ENCODE measurements at places on chromosomes 1 and 21.

GRCh38 chr21:16605597-16605996 is 875.8 kb downstream of the USP25 start:
- DNase-seq = no peak

DNA sequence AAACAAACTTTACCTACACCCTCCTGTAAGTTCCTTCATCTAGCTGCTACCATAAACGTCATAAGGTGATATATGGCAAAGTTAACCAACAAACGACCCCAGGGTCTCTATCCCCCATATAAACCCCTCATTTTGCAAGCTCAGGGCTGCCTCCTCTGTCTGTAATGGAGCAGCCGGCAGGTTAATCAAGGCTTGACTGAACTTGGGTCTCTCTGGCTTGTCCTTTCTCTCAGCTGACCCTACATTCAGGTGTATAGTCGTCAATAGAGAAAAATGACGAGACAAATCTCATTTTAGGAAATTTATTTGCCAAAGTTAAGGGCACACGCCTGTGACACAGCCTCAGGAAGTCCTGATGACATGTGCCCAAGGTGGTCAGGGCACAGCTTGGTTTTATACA is 67.4 kb downstream of the WDR4 start:
- DNase-seq = no peak

DNA sequence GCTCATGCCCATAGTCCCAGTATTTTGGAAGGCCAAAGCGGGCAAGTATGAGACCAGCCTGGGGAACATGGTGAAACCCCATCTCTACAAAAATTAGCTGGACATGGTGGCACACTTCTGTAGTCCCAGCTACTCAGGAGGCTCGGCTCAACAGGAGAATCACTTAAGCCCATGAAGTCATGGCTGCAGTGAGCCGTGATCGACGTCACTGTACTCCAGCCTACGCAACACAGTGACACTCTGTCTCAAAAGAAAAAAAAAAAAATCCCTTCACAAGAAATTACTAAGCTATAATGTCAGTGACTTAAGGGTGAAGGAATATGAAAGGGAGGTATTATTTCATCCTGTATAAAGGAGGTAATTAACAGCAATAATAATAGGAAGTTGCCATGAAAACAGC is 99.8 kb downstream of the ACBD6 start:
- no peak for DNase-seq

DNA sequence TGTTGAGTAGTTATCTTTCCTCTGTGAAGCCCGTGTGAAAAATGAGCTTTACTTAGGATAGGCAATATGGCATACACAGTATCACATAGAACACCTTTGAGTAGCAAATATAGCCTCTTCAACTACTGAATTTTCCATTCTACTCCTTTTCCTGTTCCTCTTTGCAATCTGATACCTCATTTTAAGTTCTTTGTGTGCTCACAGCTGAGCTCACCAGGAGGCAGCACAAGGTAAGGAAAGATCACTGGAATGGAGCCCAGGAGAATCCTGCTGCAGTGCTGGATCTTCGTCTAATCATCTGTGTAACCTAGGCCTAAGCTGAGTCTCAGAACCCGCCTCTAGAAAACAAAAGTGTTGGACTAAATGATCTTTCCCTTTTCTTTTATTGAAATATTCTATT is 171.0 kb downstream of the LRRC40 start:
- DNase-seq = no peak

- DNase-seq = no peak
These were observed 18.7 kb upstream of the LBR start for GRCh38 chr1:225446595-225446960.

DNA sequence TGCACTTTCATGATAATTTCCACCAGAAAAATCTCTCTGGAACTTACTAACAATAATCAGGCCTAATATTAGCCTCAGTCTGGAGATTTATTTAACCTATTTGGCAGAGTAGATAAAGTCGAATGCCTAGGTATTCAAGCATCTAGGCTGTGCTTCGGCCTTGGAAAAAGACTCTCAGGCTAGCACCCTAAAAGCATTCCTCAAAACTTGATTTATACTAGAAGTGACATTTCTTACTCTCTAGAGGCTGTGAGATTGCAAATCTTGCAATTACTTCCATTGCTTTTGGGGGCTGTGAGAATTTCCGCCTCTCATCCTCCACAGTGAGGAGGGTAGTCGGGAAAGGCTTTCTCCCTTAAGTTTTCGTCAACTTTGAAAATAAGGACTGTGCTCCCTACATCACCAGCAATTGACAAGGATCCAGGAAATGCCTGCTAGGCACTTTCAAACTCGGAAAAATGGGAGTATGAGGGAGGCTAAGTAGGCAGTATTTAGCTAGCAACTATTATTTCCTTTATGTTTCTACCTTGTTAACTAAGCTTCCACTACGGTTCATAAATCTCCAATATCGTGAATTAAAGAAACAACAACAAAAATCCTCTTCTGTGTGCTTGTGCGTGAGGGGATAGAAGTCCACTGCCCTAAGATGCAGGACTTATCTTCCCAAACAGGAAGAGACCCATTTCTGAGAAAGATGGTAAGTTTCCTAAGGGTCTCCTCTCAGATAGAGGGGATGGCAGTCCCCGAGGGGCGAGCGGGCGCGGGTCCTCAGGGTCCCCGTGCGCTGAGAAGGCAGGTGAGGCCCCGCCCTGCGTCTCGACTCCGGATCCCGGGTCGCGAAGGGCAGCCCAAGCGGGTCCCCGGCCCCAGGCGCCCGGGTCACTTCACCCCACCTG is 1.1 kb upstream of the LMO4 start:
- DNase-seq = no peak

DNA sequence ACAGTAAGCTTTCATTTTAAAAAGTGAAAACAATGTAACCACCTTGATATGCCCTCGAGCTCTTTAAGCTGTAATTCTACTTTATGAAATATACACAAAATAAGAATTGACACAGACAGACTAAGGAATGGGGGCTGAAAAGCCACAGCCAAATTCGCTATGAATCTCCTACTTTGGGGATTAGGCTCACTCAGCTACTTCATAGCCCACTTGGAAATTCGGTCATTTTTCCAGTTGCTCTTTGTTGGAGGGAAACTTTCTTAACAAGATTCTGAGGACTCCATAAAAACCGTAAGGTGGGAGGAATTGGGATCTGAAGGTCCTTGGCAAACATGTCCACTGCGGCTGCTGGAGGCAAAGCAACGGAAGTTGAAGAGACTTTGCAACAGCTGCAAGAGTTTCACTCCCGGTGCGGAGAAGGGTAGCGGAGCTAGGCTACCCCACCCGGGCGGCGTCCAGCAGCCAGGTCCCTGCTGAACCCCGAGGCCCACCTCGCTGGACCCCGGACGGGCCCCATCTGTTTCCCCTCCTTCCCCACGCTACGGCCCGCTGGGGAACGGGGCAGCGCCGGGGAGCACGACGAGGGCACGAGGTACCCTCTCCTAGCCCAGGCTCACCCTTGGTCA is 634 bp downstream of the MYCBP start:
- DNase-seq = peak; percentile 33

DNA sequence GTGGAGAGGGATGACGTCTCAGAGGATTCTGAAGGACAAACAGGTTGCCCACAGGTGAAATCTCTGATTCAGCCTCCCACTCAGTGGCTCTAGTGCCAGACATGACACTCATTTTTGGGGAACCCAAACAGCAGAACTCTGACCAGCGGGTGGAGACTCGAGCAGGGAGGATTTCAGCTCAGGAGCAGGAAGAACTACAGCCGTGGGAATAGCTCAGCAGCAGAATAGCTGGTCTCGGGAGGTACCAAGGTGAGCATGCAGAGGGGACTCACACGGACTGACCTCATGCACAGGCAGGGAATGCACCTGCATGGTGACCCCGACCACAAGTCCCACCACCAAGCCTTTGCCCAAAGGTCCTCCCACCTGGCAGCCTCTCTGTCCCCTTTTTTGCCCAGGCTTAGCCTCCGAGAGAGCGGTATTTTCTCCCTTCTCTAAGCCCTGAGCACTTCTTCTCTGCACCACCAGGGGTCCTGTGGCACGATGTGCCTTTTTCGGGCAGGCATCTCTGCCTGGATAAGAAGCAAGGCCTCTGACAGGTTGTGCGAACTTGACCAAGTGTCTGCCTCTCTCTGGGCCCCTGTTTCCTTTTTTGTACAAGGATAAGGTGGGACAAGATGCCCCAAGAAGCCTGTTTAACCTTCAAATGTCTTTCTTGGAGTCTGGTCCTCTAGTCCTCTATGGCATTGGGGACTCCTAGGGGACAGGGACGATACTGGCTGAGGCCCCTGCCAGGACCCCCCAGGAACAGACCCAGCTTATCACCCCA is 8.8 kb upstream of the FGR start:
- peak; percentile 82 for DNase-seq

GRCh38 chr1:235077571-235078479 is 50.8 kb downstream of the TOMM20 start:
- no peak for DNase-seq

DNA sequence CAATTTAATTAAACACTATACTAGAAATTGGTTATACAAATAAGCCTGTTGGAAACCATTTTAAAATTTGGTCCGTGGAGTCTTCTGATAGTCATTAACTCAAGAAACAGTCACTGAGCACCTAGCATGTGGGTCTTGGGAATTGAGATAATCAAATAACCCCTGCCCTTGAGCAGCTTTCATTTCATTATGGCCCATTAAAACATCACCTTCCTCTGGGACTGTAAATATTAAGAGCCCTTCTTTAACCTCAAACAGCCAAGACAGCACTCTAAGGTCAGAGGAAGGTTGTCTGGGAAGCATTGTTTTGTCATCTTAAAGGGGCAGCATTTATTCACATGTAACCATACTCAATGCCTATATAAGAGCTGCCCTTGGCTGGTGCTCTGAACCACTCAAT is 610.3 kb upstream of the USP24 start:
- no peak for DNase-seq

DNA sequence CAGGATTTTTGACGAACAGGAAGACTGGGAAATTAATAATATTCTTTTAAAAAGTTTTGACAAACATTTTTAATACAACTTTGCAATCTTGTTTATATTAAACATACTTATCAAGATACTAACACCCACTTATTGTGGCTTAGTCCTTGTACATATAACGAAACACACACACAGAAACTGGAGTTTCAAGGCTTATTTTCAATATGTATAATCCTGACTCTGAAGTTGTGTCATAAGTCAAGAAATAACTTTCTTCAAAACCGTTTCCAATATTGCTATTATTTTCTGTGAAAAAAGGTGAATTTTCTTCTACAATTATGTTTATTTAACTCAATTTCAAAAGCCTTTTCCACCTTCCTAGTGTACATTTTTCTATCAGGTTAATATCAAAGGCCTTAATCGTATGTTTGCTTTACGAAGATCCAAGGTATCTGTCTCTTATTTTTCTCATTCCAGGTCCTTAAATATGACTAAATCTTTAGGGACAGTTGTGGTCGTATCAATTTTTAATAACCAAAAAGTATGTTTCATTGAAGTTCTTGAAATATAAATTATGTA is 1.8 kb downstream of the CDKN2C start:
- DNase-seq = no peak

DNA sequence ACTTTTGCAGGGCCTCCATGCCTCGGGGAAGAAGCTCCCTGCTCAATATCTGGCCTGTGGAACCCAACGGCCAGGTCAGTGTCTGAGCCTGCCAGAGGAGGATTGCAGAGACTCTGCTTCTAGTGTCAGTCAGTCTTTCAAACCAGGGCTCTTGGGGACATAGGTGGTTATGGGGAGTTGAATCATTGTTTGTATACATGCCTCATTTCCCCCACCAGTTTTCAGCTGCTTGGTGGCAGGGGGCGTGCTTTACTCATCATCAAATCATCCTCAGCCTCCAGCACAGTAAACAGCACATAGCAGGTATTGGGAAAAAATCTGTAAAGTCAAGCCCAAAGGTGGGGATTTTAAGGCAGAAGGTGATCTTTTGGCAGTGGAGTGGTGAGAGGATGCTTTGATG is 17.4 kb upstream of the FAM89A start:
- no peak for DNase-seq

GRCh38 chr1:212235857-212236256 is 49.4 kb upstream of the PPP2R5A start:
- no peak for DNase-seq

DNA sequence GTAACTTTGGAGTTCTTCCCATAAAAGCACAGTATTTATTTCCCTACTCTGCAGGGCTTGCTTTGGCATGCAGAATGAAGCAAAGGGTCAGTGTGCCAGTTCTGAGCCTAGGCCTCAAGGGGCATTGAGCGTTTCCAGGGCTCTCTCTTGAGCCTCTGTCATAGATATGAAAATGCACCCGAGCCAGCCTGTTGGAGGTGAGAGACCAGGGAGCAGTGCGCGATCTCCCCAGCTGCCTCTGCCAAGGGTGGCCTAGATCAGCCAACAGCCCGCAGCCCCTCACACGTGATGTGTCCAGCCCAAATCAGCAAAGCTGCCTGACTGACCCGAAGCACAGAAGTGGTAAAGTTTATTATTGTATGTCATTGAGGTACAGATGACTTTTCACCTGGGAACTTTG is 63.7 kb downstream of the TENT5C start:
- DNase-seq = no peak

- DNase-seq = no peak
These were observed 24.9 kb downstream of the CSMD2 start for GRCh38 chr1:34140011-34140676.

DNA sequence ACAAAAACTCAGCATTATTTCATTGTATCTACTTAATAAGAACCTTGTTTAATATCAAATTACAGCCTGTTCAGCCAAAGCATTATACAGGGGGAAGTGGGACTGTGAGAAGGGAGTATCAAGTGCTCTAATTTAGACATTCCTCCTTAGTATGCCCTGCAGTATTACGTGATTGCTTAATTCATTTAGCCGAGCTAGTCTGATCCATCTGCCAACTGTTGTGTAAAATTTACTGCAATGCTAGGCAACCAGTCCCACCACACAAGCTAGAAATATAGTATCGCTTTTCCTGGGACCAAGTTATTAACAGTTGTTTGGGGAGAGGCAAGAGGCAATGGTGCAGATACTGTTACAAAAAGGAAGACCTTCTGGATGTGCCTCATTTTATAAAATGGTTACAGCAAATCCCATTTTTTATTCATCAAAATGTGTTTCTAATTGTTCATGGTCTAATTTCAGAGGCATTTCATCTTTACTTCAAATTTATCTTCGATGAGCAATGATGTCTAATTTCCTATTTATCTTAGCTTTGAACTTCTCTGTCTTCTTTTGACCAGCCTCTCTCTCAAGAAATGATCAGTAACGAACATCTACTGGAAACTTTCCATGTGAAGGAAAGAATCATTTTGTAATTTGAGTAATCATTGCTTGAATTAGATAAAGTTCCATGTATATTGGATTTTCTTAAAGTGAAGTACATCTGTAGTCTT is 283.3 kb downstream of the DUSP10 start:
- DNase-seq = no peak

GRCh38 chr1:230270185-230270558 is 156.0 kb downstream of the PGBD5 start:
- DNase-seq = no peak

- DNase-seq = no peak
These were observed 59.2 kb upstream of the MORC3 start for GRCh38 chr21:36260802-36261201.

Data from CD4-positive, alpha-beta T cell treated with Interleukin-12 subunit alpha and Interleukin-12 subunit beta, for 1 hour (primary cell).